ENCODE measurements at places on chromosomes 3 and 15.

GRCh38 chr3:188706176-188706575 lies 465.6 kb upstream of the TPRG1 start:
- no peak for DNase-seq

- no peak for DNase-seq
Observed at GRCh38 chr3:175041369-175041768, 182.2 kb downstream of the NAALADL2 start.

GRCh38 chr3:65827076-65827475 lies 211.6 kb downstream of the MAGI1 start:
- no peak for DNase-seq

DNA sequence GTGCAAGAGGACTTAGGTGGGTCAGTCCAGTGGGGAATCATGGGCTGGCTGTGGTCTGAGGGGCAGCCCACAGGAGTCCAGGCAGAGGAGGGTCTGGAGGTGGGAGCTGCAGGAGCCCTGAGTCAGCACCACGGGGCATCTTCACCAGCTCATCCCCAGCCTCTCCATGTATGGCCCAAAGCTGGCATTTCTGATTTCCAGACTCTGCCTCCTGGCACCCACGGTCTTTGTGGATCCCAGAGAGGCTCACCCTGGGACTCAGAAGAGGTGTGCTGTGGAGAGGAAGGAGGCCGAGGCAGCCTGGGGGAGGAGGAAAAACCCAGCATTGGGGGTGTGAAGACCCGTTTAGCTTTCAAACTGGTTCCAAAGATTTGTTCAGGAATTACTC lies 64.5 kb upstream of the KLF13 start:
- no peak for DNase-seq

DNA sequence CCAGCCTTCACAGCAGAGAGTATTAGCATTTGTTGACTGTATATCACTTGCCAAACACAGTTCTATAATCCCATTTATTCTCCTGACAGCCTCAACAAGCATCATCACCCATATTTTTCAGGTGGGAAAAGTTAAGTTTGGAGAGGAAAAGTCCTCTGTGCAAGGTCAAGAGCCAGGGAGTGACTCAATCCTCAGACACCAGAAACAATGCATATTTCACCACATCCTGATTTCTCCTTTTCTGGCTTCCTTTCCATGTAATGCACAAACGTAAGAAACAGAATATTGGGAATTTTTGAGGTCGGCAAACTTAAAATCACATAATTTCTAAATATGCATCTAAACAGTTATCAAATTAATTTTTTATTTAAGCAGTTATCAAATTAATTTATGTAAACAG lies 116.0 kb upstream of the GADL1 start:
- DNase-seq, result no peak

DNA sequence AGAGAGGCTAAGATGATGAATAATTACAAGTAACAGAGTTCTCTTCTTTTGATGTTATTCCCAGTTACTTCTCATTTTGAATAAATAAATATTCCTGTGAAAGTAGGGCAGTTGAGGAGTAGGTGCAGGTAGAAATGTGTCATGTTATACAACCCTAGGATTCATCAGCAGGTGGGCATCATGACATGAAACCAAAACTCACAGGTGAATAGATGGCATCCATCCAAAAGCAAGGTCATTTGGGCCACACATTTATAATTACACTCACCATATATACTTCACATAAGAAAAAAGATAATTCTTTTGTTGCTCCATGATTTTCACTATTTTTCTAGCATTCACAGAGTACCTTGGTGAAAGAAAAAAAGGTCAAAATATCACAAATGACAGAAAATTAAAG lies 273.6 kb downstream of the ZBBX start:
- no peak for DNase-seq

DNA sequence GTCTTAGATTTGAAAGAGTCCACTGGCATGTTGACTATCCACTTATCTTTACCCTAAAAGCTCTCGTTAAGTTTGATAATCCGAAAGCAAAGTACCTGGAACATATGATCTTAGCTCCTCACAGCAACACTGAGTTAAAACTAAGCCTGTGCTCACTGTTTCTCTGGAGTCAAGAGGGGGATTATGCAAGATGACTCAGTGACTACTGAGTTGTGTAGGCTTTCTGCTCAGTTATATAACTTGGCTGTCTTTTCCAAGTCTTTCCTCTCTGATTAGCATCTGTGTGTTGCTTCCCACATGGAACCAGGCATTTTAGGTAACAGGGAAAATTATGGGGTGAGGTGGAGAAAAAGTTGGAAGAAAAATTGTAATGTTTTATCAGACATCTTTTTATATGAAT lies 31.2 kb upstream of the MYO5C start:
- no peak for DNase-seq

GRCh38 chr3:28901018-28901417 lies 379.9 kb upstream of the RBMS3 start:
- no peak for DNase-seq

GRCh38 chr3:40057786-40058185 lies 248.4 kb downstream of the MYRIP start:
- DNase-seq, result no peak

- DNase-seq, result no peak
Observed at GRCh38 chr3:119295816-119296726, 1.9 kb downstream of the ARHGAP31 start.

GRCh38 chr15:36943508-36944361 lies 156.6 kb downstream of the MEIS2 start:
- no peak for DNase-seq

DNA sequence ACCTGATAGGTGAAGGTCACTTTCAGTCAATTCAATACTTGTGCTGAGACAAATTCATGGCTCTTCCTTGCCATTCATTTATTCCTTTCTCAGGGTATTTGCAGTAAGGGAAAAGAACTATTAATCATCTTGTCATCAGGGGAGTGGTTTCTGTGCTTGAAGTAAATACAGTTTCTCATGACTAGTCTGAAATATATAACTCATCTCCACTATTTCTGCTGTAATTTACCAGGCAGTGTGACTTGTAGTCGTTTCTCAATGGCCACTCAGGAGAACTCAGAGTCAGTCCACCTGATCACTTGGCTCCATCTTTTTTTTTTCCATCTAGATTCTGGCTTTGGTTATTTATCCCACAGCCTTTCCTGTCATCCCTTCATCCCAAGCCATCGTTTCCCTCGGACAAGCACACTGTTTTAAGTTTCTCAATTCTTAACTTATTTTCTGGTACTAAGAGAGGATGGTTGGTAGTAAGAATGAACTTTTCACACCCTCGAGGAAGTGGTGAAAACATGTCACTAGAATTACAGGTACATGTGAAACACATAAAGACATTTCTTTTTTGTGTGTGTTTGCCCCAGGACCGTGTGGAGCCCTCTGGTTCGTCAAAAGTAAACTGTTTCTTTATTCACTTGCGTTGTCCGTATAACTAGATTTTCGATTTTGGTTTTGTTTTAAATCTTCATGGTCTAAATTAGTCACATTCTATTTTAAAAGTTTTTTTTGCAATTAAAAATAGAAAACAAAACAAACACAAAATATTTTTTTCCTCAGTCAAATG lies 620.2 kb downstream of the ZBBX start:
- no peak for DNase-seq

GRCh38 chr3:133377396-133377795 lies 22.5 kb upstream of the BFSP2 start:
- DNase-seq, result peak; percentile 71

DNA sequence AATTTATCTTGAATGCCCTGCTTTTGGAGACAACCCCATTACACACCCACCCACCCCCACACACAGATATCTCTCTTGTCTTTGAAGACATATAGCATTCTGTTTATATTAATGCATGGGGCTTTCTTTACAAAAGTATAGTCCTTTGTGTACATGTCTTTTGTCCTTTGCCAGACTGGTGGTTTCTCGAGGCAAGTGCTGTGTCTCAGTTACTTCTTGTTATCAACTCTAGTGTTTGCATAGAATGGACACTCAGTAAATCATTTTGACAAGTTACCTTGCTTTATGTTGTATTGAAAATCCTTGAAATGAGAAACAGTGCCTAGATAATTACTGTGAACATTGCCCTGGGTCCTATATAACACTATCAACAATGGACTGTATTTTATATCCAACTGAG lies 33.9 kb downstream of the KBTBD8 start:
- DNase-seq, result no peak

DNA sequence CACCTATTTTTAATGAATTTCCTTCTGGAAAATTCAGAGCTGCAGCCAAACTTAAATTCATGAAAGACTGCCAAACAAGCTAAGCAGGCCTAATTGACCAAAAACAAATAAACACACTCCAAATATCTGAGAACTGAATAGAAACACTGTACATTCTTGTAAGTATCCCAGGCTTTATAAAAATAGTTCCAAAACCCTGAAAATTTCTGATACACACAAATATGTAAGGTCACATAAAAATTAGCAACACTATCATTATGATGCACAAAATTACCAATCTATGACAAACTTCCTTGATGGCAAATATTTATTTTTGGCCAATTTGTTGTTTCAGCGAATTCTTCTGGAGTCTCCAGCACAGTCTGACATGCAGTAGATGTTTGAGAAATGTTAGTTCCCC lies 117.9 kb upstream of the UBE2E2 start:
- DNase-seq, result no peak

DNA sequence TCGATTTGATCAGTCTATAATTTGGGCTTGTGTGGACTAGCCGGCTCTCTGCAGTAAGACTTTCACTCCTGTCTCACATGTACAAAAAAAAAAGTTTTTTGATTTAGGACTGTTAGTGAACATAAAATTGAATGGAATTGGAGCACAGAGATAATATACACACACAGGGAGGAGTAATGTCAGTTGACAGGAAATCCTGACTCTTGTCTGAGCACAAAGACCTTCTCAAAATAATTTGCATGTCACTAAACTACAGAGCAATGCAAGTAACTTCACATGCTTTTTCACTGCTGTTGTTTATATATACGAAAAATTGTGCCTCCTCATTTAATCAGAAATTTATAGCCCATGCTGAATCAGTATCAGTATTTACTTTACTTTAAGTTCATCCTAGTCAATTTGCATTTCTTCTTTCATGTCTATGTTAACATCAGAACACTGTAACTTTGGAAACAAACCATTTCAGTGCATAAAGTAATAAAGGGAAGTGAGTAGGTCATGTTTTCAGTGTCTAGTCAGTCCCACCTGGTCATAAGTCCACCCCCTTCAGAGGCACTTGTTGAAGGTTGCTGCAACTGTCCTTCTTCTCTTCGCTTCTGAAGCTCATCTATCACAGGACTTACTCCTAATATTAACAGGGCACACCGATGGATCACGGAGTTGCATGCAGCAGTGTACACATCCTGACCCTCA lies 115.8 kb downstream of the FBXL22 start:
- no peak for DNase-seq

All from T47D (cell line).